H1 (cell line): ENCODE measurements at places on chromosomes 11 and 22. TPM values are rescaled to one million over a fixed set of nuclear protein-coding genes. Genes with fewer than 3 reads are reported as not detected.

MIAT gene
- total RNA-seq: 33.8 and 36.0 TPM in 2 replicates

OR4A16 gene
- not detected in 2 replicates for total RNA-seq

RAC2 gene
- 2.1 and 2.3 TPM in 2 replicates for total RNA-seq

DCHS1 gene
- total RNA-seq: 10.5 and 11.3 TPM in 2 replicates

KRTAP5-8 gene
- total RNA-seq: not detected in 2 replicates

BTBD10 gene
- total RNA-seq: 22.2 TPM in 2 replicates

GRM5 gene
- total RNA-seq: 0.25 and 0.43 TPM in 2 replicates

MAPK8IP2 gene
- 5.5 and 6.7 TPM in 2 replicates for total RNA-seq

MN1 gene
- total RNA-seq: 4.9 and 5.2 TPM in 2 replicates

LAYN gene
- total RNA-seq: 7.7 and 9.3 TPM in 2 replicates

GLYAT gene
- not detected in 2 replicates for total RNA-seq

OR8D2 gene
- total RNA-seq: not detected in 2 replicates

CEP126 gene
- 1.3 and 1.9 TPM in 2 replicates for total RNA-seq

KCTD14 gene
- 21.6 and 22.7 TPM in 2 replicates for total RNA-seq

GNG3 gene
- 4.9 and 6.4 TPM in 2 replicates for total RNA-seq

POU2AF1 gene
- total RNA-seq: not detected in 2 replicates

LRRC32 gene
- total RNA-seq: 0.44 and 0.99 TPM in 2 replicates

SERGEF gene
- total RNA-seq: 28.8 and 35.8 TPM in 2 replicates

DRD4 gene
- 3.3 and 3.4 TPM in 2 replicates for total RNA-seq

SLC5A12 gene
- 1.4 and 1.5 TPM in 2 replicates for total RNA-seq

NAT10 gene
- 88.7 and 89.6 TPM in 2 replicates for total RNA-seq

UPB1 gene
- not detected in 2 replicates for total RNA-seq

APOBEC3B gene
- 14.2 and 16.3 TPM in 2 replicates for total RNA-seq

TRIM21 gene
- total RNA-seq: 13.9 and 16.7 TPM in 2 replicates

RIN1 gene
- 5.4 and 6.6 TPM in 2 replicates for total RNA-seq

OR8G5 gene
- total RNA-seq: not detected in 2 replicates

CTSF gene
- 0.36 and 0.58 TPM in 2 replicates for total RNA-seq

GALR3 gene
- total RNA-seq: 0.46 and 0.84 TPM in 2 replicates

HTR3A gene
- 6.5 and 7.5 TPM in 2 replicates for total RNA-seq

B4GALNT4 gene
- 76.3 and 89.0 TPM in 2 replicates for total RNA-seq
